ENCODE measurements at places on chromosomes 4 and X.

DNA sequence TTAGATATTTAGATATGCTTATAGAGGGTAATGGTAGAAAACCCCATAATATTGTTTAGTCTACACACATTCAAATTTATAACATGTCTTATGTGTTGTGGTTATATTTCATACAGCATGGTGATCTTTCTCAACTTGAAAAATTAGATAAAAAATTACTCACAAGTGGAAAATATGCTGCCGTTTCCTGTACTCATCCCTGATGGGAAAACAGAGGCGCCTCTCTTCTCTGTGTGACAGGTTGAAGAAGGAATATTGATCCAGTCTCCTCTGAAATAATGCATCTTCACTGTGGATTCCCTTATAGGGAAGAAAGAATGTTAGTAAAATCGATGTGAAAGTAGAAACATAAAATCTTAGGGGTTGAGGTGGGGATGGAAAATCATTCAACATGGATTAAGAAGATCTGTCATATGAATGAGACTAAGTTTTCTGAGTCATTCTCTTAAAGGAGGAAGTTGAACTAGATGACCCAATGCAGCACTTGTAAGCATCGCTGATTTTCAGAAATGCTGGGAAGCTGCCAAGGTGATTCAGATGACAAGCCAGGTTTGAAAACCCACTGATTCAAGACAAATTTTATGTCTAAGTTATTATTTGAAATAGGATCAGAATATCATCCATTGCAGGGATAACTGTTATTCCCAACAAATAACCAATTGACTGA is 70.7 kb downstream of the ANKRD50 start:
- no peak for DNase-seq

DNA sequence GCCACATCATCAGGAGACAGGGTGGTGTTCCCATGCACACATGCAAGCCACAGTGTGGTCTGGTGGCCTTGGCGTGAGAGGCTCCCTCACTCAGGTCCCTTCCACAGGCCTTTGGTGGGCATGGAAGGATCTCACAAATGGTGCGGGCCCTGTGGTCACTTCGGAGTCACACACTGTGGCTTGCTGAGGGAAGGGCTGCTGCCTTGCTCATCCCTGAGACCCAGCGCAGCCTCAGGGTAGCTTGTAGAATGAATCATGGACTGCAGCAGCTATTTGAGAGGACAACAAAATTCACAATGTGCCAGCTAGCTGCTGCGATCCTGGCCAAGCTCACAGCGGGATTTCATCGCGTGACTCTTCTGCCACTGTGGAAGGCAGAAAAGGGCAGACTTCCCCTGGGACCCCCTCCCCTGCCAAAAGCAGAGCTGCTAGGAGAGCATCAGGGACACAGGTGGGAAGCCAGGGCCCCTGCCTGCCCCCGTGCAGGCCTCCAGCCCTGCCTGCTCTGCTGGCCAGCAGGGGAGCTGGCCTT is 106.4 kb downstream of the ABLIM2 start:
- no peak for DNase-seq

GRCh38 chrX:38089173-38089982 is 83.0 kb downstream of the SYTL5 start:
- no peak for DNase-seq

DNA sequence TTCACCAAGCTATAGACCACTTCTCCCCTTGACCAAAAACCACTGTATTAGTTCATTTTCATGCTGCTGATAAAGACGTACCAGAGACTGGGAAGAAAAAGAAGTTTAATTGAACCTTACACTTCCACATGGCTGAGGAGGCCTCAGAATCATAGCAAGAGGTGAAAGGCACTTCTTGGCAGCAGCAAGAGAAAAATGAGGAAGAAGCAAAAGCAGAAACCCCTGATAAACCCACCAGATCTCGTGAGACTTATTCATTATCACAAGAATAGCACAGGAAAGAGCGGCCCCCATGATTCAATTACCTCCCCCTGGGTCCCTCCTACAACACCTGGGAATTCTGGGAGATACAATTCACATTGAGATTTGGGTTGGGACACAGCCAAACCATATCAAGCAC is 97.8 kb downstream of the DOCK11 start:
- no peak for DNase-seq

GRCh38 chrX:132365490-132365889 is 123.3 kb downstream of the MBNL3 start:
- DNase-seq: no peak

DNA sequence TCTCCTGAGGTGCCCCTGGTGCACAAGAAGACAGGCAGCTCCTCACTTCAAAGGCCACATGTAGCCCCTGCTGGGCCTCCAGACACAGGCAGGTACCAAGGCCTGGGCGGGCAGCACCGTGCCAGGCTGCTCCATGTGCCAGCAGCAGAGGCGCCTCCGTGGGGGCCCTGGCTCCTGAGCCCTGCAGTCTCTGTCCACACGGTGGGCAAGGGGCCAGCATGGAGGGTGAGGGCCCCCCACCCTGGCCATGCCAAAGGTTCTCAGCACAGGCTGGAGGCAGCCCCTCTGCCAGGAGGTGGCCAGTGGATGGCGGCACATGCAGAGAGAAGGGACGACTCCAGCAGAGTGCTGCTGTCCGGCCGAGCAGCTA is 72.6 kb downstream of the FAM53A start:
- DNase-seq: no peak

All from brain (organoid and tissue), 16 donors.